ENCODE measurements at places on chromosomes 16 and 17.

DNA sequence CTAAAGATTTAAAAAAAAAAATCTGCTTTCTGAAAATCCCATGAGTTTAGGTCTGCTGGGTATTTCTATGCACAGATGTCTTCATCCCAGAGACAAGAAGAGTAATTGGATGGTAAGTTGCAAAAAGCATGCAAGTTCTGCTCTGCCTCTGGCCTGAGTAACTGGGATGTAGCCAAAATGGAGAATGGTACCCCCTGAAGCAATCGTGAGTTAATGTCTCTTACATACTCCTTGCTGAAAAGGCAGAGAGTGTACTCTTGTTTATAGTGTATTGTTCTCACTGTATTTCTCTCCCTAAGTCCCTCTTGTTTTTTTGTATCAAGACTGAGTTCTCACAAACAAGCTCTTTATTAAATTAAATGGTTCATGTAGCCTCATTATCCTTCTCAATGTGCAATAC is 259.0 kb downstream of the IRX3 start:
- DNase-seq = no peak

DNA sequence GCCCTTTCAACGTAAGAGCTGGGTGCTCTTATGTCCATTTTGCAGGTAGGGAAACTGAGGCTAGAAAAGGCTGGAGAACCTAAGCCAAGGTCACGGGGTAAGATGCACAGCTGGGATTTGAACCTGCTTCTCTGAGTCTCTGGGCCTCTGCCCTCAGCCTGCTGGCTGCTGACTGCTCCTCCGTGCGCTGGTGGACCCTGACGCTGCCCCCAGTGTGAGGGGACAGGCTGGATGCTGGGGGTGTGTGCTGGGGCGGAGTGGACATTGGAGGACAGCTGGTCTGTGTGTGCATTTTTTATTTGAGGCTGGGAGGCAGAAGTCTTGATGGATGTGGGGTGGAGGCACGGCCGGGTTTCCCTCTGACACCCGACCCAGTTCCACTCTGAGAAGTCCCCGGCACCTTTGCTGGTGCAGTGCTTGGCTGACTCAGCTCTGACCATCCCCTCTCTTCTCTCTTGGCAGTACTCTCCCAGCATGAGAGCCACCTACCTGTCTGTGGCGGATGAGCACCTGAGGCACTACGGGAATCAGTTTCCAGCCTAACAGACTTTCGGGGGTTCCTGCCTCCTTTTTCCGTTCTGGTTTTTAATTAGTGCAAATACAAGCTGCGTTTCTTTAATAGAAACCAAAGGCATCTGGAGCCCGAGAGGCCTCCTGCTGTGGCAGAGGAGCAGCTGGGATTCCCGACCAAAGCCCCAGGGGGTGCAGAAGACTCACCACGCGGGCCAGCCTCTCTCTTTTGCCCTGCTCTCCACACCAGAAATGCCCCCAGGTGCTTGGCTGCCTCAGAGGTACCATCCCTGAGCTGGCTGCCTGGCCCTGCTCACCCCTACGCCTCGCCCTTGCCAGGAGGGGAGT is 14.1 kb upstream of the DNAI2 start:
- DNase-seq = no peak

DNA sequence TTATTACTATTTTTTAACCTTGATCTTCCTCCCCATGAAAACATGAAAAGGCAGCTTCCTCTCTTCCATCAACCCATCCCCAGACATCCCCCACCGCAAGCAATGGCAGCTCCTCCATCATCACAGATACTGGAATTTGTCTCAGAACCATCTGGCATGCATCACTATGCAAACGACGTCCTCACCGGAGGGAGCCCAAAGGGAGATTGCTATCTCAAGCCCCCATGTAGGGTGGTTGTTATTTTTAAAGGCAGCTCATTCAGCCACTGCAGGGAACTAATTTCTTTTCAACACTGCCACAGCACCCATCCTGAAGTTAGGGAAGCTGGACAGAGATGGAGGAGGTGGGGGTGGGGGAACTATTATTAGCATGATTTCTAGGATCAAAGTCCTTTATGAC is 222.5 kb downstream of the FOXL1 start:
- no peak for DNase-seq

GRCh38 chr16:54275956-54276355 is 10.6 kb downstream of the IRX3 start:
- no peak for DNase-seq

DNA sequence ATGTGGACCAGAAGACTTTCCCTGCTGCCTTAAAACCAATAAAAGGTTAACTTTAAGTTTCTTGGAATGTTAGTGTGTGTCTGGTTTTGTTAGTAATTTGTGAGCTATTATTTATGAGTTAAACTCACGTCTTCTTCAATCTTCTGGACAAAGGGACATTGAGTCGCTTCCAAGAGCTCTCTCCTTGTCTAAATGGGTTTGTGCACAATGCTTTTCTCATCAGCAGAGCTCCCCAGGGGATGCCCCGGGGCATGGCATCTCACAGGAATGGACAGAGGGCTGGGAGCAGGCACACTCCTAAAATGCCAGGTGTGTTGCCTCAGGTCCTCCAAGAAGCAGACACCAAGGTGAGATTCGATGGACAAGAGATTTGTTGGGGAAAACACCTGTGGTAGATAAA is 90.5 kb downstream of the RGS9 start:
- no peak for DNase-seq

DNA sequence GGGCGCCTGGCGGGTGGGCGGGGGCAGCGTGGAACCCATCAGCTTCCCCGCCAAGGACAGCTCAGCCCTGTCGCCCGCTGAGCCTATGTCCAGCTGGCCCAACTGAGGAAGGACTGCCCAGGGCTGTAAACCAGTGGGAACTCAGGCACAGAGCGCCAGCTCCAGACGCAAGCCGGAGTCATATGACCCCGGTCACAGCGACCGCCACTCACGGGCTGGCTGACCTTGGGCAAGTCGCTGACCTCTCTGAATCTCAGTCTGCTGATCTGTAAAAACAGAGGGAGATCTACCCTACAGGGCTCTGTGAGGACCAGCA is 170.0 kb downstream of the C16orf78 start:
- DNase-seq = no peak

- DNase-seq = no peak
Measured at GRCh38 chr17:10290041-10290440, 82.8 kb downstream of the MYH13 start.

- DNase-seq = no peak
Measured at GRCh38 chr16:74740795-74741304, 33.8 kb downstream of the FA2H start.

- no peak for DNase-seq
Measured at GRCh38 chr16:54178478-54178976, 108.1 kb downstream of the IRX3 start.

DNA sequence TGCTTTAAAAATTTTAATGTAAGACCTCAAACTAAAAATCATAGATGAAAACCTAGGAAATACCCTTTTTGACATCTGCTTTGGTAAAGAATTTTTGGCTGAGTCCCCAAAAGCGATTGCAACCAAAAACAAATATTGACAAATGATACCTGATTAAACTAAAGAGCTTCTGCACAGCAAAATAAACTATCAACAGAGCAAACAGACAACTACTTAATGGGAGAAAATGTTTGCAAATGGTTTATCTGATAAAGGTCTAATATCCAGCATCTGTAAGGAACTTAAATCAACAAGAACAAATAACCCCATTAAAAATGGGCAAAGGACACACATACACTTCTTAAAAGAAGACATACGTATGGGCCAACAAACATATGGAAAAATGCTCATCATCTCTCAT is 242.5 kb downstream of the BCAS3 start:
- no peak for DNase-seq

GRCh38 chr17:21373036-21373435 is 3.1 kb upstream of the KCNJ12 start:
- DNase-seq = no peak

- no peak for DNase-seq
Measured at GRCh38 chr16:57066625-57067024, 25.8 kb upstream of the CPNE2 start.

- no peak for DNase-seq
Measured at GRCh38 chr17:75485688-75486087, 29.3 kb downstream of the TMEM94 start.

- DNase-seq = no peak
Measured at GRCh38 chr17:2064520-2064971, 9.6 kb downstream of the HIC1 start.

DNA sequence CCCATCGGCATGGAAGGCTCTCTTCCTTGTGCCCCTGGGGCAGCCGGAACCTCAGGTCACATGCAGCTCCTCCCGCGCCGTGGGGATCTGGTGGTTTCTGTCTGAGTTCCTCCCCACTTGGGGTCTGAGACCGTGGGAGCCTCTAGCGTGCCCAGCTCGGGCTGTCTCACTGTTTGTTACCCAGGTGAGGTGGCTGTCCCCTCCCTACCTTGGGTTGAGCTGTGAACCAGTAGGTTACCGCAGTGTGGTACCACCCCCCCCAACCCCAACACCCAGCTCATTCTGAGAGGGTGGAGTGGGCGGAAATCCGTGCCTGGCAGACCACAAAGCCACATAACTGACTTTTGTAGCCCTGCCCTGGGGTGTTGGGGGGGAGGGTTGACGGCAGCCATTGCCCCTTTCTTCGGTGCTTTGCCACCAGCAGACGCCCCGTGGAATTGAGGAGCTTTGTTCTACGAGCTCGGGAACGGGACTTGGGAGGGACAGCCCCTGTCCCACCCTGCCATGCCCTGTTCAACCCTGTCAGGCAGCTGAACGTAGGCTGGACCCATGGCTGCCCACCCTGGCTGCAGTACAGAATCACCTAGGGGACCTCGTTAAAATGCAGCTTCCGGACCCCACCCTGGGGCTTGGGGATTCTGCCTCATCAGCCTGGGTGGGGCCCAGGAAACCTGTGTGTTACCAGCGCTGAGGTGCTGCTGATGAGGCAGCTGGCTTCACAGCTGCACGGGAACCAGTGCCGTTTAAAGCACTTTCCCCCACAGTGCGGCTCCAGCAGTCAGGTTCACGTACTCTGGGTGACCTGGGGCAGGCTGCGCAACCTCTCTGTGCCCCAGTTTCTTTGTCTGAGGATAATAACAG is 18.5 kb downstream of the RAP1GAP2 start:
- DNase-seq = no peak

- no peak for DNase-seq
Measured at GRCh38 chr16:87336434-87337240, 19.4 kb upstream of the C16orf95 start.

GRCh38 chr17:48717367-48718226 is 4.7 kb downstream of the PRAC1 start:
- no peak for DNase-seq

Data from GM04504 (cell line).